Suppressor macrophage treated with lipopolysaccharide for 1 hour (primary cell): ENCODE measurements at places on chromosomes 1 and 21.

- no peak for DNase-seq
Measured at GRCh38 chr1:203428981-203429599, 46.5 kb upstream of the PRELP start.

DNA sequence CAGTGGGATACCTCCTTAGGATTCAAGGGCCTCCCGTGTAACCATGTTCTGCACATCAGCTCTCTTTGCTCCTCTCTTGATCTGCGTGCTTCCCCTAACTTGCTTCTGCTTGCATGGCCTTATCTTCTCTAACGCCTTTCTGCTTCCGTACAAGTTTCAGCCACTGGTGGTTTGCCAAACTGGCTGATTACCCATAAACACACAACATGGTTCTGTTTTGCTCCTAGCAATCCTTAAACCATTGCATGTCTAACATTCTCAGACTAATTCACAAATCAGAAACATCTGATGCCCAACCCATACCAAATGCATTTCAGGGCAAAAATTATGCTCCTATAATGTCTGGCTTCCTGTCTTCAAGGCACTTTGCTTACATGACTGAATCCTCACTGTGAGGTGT, 166.4 kb downstream of the PBX1 start:
- no peak for DNase-seq

DNA sequence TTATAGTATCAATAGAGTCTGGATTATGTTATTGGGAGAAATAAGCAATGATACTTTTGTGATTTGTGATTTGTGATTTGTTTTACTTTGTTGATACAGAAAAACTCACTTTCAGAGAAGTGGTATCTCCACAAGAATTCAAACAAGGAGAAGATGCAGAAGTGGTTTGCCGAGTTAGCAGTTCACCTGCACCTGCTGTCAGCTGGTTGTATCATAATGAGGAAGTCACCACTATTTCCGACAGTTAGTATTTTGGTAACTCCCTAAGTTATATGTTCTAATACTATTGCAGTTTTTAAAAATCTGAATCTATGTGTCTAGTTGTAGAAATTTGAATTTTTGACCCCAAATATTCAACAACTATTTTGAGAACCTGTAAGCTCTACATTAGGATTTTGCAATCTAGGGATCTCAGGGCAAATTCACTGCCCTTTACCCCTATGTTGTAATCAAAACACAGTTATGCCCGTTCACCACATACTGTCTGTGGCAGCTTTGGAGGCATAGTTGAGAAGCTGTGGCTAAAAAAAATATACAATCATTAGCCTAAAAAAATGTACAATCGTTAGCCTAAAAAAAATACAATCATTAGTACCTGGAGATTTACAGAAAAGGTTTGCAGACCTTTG, 288.1 kb downstream of the NCAM2 start:
- DNase-seq: no peak

DNA sequence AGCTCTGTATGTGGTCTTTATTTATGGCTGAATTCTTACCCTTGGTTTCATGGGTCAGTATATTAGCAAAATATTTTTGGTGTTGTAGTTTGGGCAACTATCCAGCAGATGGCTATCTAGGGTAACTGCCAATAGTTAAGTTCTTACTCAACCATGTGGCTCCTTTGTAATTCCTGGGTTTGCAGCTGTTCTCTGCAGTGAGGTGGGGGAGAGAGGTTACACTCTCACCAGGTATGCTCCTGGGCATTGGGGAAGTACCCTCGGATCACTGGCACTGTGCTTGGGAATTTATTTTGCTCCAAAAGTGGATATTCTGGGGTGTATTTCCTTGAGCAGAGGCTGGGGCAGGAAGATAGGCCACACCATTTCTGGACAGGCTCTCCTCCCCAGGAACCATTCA, 436.7 kb upstream of the TMPRSS15 start:
- DNase-seq: no peak

DNA sequence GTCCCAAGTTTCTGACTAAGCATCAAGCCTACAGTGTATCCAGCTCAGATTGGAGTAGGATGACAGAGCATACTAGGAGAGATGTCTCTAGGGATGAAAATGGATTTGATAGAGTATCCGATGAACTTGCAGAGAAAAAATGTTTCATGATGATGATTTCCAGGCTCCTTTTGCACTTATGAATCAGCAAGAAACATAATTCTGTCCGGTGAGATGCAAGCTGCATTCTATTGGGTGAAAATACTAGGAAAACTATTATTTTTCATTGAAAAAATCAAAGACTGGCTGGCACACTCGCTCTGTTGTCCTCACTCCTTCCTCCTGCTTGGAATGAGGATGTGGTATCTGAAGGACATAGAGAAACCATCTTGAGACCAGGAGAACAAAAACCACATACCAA, 35.4 kb upstream of the RAB3GAP2 start:
- no peak for DNase-seq

DNA sequence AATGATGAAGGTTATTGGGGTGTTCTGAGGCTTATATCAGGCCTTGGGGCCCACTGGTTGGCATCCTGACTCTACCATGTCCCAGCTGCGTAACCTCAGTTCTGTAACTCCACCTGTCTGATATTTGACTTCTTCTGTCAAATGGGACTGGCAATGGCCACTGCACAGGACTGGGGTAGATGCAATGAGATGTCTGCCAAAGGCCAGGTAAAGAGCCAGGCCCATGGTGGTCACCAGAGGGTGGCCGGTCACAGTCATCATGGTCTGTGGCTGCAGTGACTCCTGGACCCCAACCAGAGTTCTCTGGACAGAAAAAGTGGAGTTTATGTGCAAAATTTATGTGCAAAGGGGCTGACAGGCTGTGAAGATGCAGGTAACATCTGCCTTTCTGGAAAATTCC, 173.3 kb downstream of the PTPRU start:
- DNase-seq: no peak

DNA sequence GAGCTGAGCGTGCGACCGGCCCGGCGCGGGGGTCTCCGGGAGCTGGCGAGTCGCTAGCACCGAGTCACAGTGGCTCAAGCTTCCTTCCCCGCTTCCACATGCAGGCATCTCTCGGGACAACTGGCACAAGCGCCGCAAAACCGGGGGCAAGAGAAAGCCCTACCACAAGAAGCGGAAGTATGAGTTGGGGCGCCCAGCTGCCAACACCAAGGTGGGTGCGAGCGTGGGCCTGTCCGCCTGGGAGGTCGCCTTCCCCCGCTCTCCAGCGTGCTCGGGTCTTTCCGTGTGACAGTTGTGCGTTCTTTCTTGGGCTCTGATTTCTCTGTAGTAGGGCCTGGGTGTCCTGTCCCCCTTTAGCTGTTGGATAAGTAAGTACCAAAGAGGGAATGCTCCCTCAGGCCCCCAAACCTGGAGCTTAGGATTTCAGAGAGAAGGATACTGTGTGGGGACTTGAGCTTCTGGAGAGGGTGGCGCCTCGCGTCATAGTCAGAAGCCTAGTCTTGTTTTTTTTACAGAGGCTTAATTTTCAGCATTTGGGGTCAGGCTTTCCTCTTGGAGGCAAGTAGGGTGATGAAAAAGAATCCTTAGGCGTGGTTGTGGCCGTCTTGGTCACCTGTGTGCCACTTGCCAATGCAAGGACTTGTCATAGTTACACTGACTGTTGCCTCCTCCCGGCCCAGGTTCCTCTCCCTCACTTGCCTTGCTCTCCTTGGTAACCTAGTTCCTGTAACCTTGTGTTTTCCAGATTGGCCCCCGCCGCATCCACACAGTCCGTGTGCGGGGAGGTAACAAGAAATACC, 790 bp downstream of the RPS8 start:
- DNase-seq: no peak

DNA sequence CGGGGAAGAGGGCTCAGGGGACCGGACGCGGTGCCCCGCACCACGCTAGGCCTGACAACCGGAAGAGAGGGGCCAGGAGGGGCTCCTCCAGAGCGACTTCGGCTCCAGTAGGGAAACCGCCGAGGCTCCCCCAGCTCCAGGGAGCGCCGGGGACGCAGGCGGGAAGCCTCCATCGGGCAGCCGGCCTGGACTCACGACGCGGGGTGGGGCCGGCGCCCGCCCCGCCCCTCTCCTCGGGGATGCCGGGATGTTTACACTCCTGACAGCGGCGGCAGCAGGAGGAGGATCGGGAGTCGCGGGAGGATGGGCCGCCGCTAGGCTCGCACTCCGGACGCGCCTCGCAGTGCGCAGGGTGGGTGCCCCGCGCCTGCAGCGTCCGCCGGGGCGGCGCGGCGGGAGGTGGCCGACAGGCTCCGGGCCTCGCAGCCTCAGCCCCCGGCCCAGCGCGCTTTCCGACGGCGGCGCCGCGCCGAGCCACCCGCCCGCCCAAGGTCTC, at the start of gene NEK7:
Gene NEK7, plus strand, starts transcription at position 254 of the 496 bp plus-strand sequence. CDS start 75,583 bp downstream, outside the sequence.
- peak; percentile 88 for DNase-seq

- DNase-seq: peak; percentile 63
Measured at GRCh38 chr1:201376464-201377374, 761 bp downstream of the TNNT2 start.

- no peak for DNase-seq
Measured at GRCh38 chr1:229480495-229480894, 27.6 kb downstream of the NUP133 start.

- DNase-seq: peak; percentile 20
Measured at GRCh38 chr1:212944229-212944901, 6.0 kb upstream of the VASH2 start.

DNA sequence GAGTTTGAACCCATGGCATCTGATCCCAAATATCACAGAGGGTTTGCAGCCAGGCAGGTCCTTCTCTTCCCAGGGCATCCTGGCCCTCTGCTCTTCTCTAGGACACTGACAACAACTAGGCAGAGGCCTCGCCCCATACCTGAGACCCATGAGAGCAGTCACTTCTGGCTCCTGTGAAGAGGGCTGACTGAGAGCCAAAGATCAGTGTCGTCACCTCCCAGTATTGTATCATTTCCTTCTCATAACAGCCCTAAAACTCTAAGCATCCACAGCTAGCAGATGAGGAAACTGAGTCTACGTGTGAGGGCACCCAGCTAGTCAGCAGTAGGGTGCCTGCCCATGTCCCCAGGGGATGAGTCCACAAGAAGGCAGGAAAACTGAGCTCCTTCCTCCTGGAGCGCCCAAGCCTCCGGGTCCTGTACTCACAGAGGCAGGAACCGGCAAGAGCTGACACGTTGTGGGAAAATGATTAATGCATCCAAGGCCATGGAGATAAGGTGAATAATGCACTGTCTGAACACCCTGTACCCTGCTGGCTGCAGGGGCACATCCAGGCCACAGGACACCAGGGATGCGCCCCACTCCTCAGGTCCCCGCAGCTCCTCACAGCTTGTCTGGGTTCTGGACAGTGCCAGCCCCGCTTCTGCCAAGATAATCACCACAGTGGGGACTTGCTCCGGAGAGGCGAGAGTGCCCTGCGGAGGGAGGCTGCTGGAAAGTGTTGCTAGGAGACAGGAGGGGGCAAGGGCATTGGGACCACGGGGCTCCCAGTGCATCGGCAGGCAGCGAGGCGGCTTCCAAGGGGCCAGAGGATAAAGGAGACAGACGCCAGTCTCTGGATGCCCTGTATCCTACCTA, 340.0 kb downstream of the NPHP4 start:
- DNase-seq: no peak

GRCh38 chr1:228341450-228341813, 65.2 kb downstream of the TRIM11 start:
- no peak for DNase-seq

DNA sequence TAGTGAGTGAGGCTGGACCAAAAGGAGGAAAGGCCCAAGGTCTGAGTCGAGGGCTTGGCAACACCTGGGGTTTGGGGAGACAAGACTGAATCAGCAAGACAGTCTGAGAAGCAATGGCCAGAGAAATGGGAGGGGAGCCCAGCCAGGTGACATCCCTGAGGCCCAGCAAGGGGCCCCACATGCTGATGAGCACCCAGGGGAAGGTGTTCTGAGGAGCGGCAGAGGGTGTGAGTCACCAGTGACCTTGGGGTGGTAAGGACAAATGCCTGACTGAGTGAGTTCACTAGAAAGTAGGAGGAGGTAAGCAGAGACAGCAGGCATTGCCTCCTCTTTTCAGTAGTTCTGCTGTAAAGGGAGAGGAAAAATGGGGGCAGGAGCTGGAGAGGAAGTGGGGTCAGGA, 192.4 kb upstream of the GALNT2 start:
- DNase-seq: no peak

DNA sequence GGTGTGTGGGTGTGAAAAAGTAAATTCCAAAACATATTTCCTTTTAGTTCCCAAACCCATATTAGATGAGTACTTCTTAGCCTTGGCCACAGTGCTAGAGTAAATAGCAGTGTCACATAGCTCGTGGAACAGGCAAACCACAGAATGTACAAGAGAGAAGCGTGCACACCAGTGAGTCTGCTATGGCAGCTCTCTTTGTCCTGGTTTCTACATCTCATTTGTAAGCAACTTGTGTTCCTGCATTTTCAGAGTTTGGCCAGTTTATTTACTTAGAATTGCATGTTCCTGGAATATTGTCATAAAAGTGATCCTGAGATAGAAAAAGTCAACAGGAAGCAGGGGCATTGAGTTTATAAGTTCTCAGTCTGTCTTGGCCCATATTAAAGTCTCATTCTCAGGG, 142.1 kb downstream of the DHRS3 start:
- DNase-seq: no peak

GRCh38 chr1:32372149-32372756, 9.9 kb downstream of the TSSK3 start:
- peak; percentile 49 for DNase-seq

- DNase-seq: peak; percentile 48
Measured at GRCh38 chr1:3454811-3455618, 550 bp downstream of the ARHGEF16 start.

GRCh38 chr1:47403321-47403910, 12.7 kb upstream of the FOXE3 start:
- no peak for DNase-seq

DNA sequence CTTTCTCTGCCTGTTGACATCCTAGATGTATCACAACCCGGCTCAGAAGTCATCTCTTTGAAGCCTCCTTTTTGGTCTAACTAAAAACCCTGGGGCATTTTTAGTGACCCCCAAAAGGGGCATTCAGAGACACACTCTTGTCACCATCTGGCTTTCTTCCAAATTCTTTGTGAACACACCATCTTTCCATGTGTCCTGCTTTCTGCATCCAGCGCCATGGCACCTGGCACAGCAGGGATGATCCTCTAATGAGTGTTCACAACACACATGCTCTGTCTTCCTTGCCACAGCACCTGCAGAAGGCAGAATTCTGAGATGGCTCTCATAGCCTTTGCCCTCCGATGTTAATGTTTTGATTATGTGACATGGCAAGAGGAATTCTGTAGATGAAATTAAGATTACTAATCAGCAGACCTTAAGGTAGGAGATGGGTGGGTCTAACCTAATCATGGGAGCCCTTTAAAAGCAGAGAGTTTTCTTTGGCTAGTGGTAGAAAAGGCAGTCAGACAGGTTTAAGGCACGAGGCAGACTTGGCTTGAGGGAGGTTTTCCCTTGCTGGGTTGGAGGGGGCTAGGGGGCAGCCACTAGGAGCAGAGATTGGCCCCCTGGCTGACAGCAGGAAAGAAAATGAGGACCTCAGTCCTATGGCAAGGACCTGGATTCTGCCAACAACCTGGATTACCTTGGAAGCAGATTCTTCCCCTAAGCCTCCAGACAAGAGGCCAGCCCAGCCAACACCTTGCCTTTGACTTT, 4.9 kb upstream of the TMEM61 start:
- DNase-seq: no peak

- no peak for DNase-seq
Measured at GRCh38 chr1:213598263-213598662, 389.5 kb upstream of the PROX1 start.

GRCh38 chr1:221002601-221003000, 123.4 kb downstream of the HLX start:
- no peak for DNase-seq

- DNase-seq: peak; percentile 55
Measured at GRCh38 chr1:19800076-19800804, 524 bp upstream of the TMCO4 start.

- peak; percentile 15 for DNase-seq
Measured at GRCh38 chr1:110239441-110240430, 29.6 kb downstream of the KCNC4 start.

- DNase-seq: no peak
Measured at GRCh38 chr1:7344299-7344698, 426.8 kb upstream of the VAMP3 start.
